H54 (cell line): ENCODE measurements at places on chromosomes 12 and 14.
A peak's percentile ranks its signal among the peaks of the same experiment; 100 is the strongest.

DNA sequence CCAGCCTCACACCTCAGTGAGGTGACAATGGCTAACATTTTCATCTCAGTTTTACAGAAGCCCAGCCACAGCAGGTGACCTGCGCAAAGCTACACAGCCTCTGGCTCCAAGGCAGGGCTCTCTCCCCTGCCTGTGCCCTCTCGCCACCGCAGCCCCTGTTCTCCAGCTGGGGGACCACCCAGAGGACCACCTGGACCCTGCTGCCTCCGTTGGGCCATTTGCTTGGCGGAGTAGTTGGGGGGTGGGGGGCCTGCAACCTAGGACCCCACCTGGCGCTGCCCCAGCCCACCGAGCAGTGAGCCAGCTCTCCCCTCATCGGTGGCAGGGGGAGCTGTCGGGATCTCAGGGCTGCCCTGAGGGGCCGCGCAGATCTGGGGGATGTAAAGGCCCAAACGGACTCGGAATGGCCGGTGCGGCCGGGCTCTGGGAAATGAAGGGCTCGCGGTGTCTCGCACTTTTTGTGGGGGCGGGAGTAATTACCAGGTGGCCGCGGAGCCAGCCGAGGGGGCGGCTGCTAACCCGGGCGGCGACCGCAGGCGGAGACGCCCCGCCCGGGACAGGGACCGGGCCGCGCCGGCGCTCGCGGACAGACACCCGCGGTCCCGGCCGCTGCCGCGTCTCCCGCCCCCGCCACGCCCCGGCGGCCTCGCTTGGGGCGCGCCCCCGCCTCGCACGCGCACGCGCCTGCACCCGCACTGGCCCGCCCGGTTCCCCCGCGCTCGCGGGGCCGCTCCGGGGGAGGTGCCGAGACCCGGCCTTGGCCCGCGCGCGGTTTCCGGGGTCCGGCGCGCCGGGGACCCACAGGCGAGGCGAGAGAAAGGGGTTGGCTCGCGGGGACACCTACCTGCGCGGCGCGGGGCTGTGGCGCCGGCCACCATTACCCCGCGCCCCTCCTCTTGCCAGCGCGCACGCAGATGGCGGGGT is 8.6 kb upstream of the GPR68 start:
- no peak for DNase-seq

- DNase-seq: no peak
Measured at GRCh38 chr14:24349742-24350141, 10.0 kb upstream of the RIPK3 start.

GRCh38 chr12:2234646-2235350 is 182.0 kb downstream of the CACNA1C start:
- no peak for DNase-seq

GRCh38 chr12:19236656-19237055 is 107.1 kb downstream of the PLEKHA5 start:
- no peak for DNase-seq

GRCh38 chr12:24014915-24015832 is 65.7 kb upstream of the SOX5 start:
- DNase-seq: no peak

DNA sequence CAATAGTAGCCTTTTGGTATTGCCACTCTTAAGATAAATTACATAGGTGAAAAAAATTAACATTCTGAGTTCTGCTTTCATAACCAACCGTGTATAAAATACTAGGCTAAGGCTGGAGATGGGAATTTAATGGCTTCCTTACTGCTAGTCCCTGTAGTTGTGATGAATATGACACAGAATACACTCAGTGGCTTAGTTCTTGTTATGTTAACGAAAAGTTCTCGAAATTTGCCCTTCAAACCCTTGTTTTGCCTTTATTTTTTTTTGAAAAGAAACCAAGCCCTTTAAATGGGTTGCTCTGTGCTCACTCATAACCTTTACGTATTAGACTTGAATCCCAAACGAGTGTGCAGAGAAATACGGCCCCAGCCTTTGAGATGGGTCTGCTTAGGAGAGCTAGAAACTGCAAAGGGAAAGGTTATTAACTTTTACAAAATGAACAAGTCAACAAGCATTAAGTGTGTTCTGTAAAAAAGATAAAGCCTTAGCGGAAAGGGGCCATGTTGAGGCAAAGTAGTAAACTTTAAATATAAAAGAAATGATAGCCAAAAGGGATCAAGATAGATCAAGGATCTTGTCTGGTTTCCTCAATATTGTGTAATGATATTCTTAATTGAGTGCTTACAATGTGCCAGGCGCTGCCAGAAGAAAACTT is 1.7 kb downstream of the NUDT4 start:
- no peak for DNase-seq

- no peak for DNase-seq
Measured at GRCh38 chr12:57470970-57471656, 8.6 kb downstream of the ARHGAP9 start.

DNA sequence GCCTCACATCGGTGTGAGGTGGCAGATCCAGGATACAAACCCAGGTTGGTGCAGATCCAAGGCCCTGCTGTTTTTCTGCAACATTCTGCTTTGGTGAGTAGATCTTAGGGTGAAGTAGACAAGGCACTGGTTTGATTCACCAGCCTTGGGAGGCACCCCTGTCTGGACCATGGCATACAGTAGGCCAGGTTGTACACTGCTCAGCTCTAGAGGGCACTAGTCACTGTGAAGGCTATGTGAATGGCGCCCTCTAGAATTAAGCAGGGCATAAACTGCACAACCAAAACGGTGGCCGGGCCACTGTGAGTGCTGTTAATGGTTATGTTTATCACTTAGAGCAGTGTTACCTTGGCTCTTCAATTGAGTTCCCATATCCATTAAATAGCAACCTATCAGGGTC is 280.6 kb upstream of the PWP1 start:
- DNase-seq: peak; percentile 39

DNA sequence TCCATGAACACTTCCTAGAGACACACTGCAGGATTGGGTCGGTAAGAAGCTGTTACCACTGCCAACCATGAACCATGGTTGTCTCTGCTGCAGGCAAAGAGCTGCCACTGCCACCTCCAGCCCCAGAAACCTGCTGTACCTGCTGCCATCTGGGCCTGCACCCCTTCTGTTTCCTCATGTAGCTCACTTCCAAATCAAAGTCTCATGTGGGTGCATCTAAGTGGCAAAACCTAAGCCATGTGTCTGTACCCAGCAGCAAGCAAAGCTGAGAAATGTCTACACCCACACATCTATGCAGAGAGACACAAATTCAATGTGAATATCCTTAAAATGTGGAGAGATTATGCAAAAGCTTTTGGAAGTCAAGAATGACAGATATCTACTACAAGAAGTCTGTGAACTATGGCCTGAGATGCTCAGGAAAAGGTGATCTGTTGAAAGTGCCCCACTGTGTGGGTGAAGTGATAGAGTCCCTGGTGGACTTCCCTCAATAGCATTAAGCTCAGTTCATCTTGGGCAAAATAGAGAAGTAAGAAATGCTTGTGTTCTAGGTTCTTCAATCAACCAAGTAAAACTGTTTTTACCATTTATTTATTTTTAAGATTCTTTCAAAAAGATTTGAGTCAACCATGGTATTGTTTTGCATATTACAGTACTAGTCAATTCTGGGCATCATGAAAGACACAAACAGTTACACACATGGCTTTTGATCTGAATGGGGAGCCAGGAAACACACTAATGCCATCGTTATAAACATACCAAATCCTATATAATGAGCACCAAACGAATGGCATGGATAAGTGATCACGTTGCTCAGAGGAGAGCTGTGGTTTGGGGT is 64.4 kb downstream of the FOS start:
- DNase-seq: no peak

DNA sequence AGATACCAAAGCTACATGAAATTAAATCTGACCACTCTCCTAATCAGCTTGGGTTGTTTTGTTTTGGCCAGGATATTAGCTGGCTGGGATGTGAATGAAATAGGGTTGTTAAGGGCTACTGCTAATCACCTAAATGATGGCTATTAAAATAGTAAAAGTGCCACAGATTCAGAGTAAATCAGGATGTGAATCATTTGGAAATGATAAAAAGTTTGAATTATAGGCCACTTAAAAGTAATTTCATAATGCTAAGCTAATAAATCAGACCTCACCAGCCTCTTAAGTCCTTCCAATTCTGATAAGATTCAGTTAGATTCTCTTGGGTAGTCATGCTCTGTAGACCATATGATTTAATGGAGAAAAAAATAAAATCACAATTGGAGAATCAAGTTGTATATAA is 12.0 kb downstream of the HELB start:
- DNase-seq: no peak

DNA sequence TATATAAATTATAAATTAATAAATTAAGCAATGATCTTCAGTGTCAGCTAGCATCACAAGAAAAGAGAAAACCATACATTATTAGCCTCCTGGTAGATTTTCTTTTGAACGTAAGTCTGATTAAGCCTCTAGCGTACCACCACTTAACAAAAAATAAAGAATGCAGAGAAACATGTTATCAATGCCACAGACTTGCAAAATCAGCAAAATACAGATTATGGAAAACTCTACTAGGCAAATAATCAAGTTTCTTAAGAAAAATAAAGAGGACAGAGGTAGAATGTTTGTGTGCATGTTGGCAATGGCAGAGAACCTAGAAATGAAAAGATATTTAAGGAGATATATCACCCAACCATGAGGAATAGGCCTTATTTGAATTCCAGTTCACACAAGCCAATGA is 8.4 kb upstream of the SRRM4 start:
- no peak for DNase-seq

DNA sequence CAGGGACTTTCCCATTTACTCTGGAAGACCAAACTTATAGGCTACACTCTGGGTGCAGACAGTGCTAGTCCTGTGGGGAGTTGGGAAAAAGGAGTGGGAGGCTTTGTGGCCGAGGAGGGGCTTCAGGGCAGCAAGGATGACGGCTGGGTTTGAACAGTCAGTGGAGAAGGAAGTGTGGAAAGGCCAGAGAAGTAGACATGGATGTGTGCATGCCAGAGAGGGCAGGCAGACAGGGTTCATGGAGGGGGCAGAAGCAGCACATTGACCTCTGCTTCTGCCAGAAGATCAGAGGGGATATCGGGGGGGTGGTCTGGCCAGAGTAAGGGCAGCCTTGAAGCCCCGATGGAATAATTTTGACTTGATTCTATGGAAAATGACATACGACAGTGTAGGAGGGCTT is 27.2 kb upstream of the KCNA5 start:
- no peak for DNase-seq

DNA sequence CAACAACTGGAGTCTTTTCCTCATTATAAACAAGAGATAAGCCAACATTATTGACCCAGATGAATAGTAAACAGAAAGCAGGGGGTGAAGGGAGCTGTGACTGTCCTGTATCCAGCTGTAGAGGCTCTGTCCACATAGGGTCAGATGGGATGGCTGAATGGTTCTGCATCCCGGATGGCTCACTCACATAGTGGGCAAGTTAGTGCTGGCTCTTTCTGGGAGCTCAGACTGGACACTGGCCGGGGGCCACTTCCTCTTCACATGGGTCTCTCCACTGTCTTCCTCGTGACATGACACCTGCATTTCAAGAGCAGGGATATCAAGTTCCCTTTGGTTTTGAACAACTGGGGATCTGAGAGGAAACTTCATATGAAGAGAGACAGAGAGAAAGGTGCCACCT is 969.6 kb upstream of the TMEM132C start:
- DNase-seq: no peak

GRCh38 chr14:50339178-50339804 is 27.2 kb downstream of the DMAC2L start:
- DNase-seq: no peak

DNA sequence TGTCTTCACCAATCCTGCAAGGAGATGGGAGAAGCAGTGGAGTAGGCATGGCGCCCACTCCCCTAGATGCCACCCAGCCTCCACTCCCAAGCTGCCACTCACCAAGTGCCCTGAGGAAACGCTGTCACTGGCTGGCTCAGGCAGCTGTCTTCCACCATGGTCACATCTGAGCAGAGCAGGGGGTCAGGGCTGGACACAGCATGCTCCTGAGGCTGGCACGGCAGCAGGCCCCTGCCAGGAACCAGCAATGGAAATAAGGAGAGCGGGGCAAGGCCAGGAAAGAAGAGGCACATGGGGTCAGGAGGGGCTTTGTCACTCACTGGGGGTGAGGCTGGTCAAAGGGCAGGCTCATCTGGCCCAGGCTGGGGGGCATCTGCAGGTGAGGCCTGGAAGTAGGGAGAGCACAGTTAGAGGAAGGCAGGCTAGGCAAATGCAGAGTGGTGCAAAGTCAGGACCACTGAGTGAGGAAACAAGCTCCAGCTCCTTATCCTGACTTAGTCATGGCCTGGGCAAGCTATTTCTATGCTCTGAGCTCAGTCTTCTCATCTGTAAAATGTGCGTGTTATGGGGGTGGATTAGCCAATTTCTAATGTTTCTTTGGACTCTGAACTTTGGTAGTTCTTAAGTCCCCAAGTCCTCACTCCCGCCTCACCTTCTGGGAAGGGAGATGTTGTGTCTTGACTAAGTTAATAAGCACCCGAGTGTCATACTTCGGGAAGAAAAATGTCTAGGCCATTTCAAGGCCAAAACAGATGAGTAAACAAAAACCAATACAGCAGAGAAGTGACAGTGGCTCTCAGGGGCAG is 8.0 kb downstream of the NAB2 start:
- no peak for DNase-seq

DNA sequence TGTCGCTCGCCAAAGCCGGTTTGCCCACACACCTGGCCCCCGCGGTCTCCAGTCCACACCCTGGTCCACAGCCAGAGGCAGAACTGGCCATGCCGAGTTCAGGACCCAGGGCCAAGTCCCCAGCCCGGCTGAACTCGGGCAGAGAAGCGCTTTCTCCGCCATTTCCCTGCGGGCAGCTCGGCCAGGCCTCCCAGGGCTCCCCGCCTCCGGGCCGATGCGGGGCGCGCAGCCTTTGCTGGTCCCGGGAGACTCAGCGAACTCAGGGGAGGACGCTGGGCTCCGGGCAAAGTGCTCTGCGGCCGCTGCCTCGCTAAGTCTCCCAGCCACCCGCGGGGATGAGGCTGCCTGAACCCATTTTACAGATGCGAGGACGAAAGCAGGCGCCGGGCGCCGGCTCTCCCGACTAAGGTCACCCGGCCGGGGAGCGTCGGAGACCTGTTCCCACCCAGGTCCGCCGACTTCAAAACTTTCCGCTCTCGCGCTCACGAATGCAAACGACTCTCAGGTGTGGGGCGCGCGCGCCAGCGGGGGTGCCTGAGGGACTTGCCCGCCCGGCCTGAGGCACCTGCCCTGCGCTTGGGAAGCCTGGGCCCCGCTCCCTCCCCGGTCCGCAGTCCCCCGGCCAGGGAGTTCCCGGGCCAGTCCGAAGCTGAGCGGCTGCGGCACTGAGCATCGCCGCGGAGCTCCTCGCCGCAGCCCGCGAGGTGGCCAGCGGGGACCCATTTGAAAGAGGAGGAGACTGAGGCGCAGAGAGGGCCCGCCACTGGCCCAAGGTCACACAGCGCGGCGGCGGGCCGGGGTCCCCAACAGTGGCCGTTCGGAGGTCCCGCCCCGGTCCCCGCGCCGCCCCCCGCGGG is 627 bp downstream of the TESC start:
- no peak for DNase-seq

DNA sequence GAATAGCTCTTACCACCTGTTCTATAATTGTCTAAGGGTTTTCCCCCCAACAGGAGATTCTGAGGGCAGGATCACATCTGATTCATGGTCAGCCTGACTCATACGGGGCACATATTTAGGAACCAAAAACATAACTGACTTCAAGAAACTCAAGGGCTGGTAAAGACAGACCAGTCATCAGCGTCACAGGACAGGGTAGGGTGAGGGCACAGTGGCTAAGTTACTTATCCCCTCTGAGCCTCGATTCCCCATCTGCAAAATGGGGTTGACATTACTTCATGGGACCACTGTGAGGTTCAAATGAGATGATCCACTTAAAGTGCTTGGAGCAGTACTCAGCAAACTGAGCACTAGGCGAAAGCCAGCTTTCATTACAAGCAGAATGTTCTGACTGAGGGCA is 606 bp downstream of the CINP start:
- DNase-seq: peak; percentile 58

- DNase-seq: no peak
Measured at GRCh38 chr14:99757331-99758070, 35.7 kb upstream of the EML1 start.
